Jurkat, Clone E6-1 (cell line): ENCODE measurements at places on chromosomes 2 and 18.

- DNase-seq = no peak
These were observed 122.4 kb upstream of the LINC00305 start for GRCh38 chr18:64271246-64271645.

DNA sequence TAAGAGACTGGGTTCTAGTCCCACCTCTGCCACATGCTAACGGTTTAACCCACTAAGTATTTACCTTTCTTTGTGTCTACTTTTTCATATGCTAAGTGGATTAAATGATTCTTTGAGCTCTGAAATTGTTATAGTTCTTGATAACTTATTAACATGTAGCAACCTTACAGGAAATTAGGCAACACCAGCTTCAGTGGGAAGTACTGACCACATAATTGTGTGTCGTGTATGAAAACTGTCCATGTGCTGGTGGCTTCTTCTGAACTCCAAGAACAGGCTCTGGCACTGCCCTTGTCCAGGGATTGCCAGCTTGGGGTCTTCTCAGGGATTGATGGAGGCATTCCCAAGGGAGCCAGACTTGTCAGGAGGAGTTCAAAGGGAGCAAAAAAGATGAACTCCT is 427.7 kb downstream of the TGIF1 start:
- DNase-seq = no peak

DNA sequence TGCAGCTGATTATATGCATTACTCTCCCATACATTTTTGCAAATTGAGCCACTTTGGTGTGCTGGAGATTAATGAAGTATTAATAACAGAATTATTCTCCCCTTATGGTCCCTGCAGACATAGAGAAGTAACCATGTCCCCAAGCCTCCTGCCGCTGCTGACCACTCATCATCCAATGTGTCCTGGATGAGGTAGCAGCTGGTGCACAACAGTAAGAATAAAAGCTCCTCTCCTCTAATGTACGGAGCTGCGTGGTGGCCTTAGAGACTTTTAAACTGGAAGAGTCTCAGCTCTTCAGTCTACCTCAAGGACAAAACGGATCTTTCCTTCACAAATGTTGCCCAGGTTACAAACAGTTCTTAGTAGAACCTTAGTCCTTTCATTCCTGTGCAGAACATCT is 37.7 kb downstream of the TPO start:
- no peak for DNase-seq

DNA sequence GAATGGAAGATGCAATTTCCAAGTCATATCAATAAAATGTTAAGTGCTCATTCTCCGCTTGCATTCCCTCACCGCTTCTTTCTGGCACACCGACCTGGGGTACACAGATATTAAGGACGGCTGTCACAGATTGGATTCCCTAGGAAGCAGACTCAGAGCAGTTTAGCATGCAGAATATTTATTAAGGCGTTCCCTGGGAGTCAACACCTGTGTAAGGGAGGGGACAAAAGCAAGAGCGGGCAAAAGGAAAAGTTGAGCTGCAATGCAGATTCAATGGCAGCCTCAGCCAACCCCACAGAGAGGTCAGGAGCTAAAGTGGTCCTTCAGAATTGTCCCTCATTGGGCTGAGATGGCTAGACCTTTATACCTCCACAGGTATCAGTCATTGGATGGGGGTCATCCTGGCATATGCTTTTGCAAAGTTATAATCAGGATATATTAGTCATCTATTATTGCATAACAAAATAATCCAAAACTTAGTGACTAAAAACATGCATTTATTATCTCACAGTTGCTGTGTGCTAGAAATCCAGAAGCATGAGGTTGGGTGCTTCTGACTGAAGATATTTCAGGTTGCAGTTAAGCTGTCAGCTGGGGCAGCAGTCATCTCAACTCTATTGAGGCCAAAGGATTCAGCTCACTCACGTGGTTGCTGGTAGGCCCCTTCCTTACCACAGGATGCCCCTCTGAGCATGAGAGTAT is 27.0 kb upstream of the INO80D start:
- DNase-seq = no peak

DNA sequence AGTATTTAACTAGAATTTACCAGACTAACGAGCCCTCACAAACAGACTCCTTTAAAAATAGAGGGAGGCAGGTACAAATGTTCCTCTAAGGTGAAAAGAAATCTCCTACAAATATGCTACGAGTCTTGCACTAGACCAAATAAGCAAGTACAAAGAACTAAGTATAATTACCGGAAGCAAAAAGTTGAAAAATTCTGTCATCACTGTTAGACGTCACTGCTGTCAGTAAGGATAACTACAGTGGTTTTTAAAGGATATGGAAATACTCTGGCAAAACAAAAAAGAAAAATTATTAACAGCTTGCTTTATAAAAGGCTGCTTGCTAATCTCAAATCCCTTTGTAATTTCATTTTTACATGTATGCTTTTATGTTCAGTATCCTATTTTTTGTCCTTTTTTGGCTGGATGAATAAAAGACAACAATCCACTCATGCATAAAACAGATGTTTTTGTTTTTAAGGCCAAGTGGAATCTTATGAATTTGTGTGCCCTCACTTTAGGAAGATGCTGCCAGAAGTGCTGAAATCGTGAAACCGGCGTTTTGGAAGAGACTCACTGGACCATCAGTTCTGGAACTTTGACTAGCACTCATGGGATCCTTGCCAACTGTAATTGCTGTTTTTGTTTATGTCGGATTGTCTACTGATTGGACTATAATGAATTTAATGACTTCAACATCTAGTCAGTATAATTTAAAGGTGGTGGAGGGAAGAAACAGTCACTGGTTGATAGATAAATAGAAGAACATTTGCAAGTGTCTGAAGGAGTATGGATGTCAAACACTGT is 6.7 kb downstream of the ZNF521 start:
- no peak for DNase-seq

GRCh38 chr2:99275882-99276281 is 20.4 kb upstream of the LYG2 start:
- no peak for DNase-seq

DNA sequence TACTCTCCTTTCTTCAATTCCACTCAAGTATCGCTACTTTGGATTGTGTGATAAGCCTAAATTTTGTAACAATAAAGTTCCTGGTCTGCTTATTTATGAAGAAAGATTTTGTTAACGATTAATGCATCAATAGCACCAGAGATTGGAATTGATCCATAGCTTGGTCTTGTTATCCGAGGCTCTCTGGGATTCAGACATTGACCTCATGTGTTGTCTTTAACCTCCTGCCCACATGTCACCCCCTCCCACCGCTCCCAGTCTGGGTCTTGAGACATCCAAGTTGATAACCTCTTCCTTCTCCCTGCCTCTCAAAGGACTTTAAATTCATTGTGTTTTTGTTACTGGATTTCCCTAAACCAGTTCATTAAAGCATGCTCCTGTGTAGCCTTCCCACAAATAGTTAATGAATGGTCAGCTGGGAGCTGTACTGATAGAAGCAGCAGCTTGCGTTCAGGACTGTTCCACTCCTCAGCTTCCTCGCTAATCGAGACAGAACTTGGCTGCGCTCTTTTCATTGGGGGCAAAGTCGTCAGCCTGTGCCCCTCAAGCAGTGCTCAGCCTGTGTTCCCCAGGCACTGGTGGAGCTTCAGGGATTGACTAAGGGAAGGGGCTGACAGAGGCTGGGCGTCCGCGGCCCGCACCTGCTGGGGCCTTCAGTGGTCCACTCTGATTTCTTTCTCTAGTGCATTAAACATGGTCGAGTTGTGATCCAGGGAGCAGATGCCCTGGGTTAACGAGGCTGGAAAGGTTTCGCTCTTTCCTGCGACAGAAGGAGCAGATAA is 18.9 kb downstream of the ASB1 start:
- DNase-seq = no peak

DNA sequence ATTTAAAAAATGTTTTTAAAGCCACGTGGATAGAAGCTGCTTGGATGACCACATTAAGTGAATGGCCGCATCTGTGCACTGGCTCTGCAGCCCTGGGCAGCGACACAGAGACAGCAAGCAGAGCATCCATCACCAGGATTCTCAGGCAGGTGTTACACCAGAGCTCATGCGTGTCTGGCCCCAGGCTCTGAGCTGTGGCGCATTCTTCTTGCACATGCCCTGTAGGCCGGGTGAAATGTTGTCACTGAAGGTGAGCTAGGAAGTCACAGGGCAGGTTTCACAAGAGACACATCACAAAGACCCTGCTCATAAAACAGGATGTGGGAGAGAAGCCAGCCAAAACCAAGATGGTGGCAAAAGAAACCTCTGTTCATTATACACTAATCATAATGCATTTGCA is 8.4 kb upstream of the PXDN start:
- peak; percentile 88 for DNase-seq

DNA sequence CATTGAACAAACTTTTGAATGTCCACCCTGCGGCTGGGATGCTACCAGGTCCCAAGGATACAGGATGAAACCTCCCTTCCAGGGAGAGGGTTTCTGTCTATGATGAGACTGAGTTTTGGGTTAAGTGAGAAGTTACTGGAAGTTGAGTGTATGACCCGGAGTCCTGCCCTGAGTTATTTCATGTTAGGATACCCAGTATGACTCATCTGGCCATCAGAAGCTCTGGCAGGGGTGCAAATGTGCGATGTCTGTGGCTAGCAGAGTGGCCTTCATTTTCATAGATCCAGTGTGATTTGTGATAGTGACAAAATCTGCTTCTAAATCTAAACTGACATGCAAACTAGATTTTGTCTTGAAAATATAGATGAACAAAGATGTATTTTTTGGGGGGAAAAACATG is 55.3 kb downstream of the KCTD1 start:
- DNase-seq = no peak

DNA sequence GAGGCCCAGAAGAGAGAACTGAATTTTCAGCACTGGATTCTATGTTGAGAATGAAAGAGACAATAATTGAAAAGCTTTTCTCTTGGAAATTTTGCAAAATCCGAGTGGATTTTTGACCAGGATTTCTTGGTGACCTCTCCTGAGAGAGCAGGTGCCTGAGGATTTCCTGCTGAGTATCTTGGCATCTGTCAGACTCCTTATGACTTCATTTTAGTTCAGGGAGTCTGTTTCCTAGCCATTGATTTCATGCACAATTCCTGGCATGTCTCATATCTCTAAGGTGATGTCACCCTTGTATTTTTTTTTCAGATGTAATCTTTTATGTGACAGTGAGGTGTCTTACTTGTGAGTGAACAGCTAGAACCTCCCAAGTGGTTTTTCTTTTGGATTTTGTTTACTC is 195.9 kb downstream of the NEDD4L start:
- no peak for DNase-seq

DNA sequence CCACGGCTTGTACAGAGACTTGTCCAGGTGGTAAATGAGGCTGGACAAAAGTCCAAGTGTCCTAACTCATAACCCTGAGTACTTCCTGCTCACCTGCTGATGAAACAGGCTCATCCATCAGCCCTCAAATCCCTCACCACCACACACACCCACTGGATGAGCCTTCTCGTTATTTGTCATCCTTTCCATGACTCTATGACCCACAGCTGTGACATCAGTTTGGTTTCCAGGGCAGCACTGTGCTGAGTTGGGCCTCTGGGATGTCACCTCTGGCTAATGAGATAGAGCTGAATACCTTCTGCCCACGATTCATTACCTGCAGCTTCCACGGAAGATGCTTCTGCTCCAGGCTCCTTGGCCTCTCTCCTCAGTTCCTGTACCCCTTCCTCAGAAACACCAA is 39.4 kb downstream of the SLC14A2 start:
- DNase-seq = no peak

DNA sequence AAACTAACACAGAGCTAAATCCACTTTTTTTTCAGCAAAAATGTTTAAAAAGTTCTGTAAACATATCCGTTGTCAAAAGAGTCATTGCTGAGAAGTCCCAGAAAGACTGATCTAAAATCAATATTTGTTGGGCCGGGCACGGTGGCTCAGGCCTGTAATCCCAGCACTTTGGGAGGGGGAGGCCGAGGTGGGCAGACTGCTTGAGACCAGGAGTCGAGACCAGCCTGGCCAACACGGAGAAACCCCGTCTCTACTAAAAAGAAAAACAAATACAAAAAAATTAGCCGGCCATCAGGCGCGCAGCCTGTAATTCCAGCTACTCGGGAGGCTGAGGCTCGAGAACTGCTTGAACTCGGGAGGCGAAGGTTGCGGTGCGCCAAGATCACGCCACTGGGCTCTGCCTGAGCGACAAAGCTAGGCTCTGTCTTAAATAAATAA is 1.4 kb downstream of the OLA1 start:
- DNase-seq = no peak

GRCh38 chr2:43082903-43083677 is 143.3 kb downstream of the ZFP36L2 start:
- DNase-seq = no peak

DNA sequence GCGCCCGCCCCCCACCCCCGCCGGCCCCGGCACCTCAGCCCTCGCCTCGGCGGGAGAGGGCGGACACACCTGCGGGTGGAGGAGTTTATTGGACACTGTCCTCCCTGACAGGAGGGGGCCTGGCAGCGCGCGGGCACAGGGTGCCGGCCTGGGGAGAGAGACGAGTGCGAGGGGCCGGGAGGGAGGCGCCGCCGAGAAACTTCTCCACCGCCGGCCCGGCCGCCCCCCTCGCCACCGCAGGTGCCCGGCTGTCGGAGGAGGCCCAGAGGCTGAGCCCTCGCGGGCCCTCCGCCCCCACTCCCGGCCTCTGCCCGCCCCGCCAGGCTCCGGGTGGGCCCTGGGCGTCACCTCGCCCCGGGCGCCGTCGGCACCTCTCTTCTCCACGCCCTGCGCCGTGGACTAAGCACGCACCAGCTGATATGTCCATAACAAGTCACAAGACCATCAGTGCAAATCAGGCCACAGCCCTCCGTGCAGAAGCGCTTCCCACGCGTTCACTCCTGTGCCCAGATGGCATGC is 311.3 kb downstream of the CELF4 start:
- no peak for DNase-seq

DNA sequence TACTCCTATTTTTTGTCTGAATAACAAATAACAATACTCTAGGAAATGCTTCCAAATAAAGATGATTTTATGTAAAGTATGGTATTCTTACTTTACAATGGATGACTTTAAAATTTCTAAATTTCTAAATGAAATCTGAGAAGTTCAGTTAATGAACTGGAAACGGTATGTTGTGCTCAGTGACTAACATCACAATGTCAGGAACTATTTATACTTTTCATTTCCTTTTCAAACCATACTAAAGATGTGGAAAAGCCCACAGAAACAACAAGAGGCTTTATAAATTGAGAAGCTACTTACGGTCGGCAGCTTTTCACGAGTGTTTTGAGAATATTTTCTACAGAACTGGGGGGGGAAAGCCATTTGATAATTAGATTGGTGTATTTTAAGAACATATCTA is 31.1 kb downstream of the PSME4 start:
- no peak for DNase-seq

DNA sequence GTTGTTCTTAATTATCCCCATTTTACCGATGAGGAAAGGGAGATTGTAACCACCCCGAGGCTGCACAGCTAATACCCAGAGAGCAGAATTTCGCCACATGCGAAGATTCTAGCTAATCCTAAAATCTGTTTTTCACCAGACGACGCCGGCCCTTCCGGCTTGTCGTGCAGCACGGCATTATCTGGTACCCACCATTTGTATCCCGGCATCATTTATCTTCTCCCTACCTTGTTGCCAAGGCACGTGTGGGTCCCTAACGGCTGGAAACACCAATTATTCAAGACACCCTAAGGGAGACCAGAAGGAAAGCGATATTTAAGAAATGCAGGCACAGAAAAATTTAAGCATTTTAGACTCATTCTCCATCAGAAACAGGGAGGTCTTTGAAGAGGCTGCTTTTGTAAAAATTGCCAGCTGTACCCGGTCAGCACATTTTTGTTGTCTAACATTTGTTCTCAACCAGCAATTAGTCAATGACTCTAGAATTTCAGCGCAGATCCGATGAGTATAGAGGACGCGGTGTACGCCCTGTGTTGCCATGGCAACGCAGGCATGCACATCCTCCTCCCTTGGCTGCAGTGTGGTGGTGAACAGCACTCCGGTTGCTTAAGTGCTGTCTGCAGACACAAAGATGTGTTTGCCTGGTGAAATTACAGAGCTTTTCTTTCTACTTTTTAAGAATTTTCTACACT is 111.6 kb downstream of the AGAP1 start:
- no peak for DNase-seq
